ENCODE measurements at places on chromosomes 13 and 19.

- no peak for DNase-seq
Measured at GRCh38 chr13:66532845-66533244, 697.3 kb downstream of the PCDH9 start.

DNA sequence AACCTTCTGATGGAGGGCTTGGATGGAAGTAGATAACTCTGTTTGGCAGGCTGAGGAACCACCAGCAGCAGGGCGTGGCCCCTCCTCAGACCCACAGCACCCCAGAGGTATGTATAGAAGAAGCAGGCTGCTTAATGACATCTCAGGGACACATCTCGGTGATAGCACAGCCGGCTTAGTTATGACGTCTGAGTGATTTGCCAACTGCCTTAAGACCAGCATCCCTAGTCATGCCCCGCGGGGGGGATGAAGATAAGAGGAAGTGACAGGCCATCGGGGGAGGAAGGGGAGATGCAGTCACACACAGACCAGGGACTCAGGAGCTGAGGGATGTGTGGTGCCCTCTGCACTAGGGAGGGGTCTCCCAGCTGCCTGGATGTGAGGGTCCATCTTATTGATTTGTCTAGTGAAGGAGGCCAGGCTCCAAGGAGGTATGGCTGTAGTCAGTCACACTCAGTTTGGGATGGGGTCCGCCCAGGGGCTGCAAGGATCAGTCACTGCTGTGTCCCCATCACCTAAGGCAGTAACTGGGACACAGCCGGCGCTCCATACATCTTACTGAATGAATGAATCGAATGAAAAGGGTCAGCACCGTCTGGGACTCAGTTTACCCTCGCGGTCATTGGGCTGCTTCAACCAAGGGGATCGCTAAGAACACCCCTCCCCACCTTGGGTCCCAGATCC is 19.2 kb upstream of the ERCC1 start:
- DNase-seq: no peak

DNA sequence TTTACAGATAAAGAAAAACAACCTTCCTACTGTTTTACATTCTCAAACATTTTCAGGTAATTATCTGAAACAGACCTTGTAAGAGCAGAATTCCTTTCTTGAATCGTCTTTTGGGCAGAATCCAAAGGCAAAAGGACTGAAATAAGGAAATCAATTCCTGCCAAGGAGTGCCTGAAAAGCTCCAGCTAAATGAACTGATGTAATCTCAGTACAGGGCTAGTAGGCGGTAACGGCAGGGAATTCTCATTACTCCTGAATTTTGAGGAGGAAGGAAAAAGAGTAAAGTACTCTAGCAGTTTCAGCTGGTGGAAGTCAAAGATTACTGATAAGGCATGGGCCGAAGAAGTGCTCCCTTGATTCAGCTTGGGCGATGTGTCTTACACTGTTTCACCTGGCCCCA is 168.4 kb downstream of the PCDH9 start:
- no peak for DNase-seq

DNA sequence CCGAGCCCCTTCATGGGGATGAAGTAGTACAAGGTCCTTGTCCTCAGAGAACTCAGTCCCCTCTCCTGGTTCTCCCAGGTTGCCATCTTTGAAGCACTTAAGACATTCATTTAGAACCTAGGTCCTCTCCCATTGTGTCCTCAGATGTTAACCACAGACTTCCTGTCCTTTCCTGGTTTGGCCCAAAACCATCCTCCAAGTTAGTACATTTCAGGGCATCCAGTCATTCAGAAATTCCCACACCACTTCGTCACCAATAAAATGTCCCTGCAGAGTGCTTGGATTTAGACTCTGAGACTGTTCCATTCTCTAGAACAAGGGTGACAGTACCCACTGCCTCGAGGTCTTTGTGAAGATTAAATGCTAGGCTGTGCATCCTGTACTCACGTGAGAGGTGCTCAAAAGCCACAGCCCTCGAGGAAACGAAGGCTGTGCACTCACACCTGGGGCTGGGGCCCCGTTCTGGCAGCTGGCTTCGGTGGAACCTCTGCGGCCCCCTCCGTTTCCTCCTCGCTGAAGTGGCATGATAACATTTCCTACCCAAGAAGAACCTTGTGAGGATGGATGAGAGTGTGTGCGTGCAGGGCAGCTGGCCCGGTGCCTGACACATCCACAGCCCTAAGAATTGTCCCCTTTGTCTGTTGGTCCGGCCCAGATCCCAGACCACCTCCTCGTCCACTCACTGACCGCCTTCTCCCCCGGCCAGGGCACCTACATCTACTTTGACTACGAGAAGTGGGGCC is 4.7 kb downstream of the LENG1 start:
- no peak for DNase-seq
